Left renal pelvis (tissue), 4 donors: ENCODE measurements at places on chromosomes 7 and 10.

- no peak for DNase-seq
Measured at GRCh38 chr10:132422903-132423825, 26.2 kb downstream of the PWWP2B start.

- DNase-seq, result peak; percentile 39
Measured at GRCh38 chr7:104848138-104848990, 165.6 kb upstream of the KMT2E start.

GRCh38 chr7:41051062-41051461 lies 651.8 kb downstream of the INHBA start:
- no peak for DNase-seq

- no peak for DNase-seq
Measured at GRCh38 chr10:12594448-12594944, 245.1 kb downstream of the CAMK1D start.

DNA sequence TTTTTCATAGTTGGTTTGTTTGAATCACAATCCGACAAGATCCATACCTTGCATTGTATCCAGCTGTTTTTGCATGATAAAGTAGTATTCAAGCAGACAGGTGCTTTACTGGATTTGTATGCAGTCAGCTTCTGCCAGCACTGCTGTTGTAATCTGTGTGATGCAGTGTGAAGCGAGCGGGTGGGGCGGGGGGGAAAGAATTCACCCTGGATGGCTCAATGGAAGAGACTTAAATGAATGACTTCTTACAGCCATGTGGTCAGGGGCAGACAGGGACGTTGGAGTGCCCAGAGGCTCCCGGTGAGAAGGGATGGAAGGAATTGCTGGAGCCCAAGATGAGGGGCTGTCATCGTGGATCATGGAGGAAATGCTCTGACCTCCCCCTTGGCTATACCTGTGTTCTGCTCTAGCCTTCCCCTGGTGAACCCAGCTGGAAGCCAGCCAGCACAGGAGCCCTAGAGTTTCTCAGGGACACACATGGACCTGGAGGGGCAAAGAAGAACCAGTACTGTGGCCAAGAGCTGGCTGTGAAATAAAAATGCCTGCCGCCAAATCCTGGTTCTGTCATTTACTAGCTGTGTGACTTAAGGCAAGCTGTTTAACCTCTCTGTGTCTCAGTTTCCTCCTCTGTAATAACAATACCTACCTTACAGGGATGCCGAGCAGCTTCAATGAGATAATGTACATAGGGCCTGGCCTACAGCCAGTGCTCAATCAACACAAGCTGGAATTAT lies 14.1 kb downstream of the NFE2L3 start:
- no peak for DNase-seq

- DNase-seq, result no peak
Measured at GRCh38 chr10:541750-542371, 147.6 kb downstream of the DIP2C start.

GRCh38 chr7:155365146-155365874 lies 67.6 kb downstream of the INSIG1 start:
- no peak for DNase-seq

- no peak for DNase-seq
Measured at GRCh38 chr7:24152356-24152755, 131.6 kb upstream of the NPY start.

GRCh38 chr10:78864761-78865537 lies 203.8 kb upstream of the ZMIZ1 start:
- no peak for DNase-seq

DNA sequence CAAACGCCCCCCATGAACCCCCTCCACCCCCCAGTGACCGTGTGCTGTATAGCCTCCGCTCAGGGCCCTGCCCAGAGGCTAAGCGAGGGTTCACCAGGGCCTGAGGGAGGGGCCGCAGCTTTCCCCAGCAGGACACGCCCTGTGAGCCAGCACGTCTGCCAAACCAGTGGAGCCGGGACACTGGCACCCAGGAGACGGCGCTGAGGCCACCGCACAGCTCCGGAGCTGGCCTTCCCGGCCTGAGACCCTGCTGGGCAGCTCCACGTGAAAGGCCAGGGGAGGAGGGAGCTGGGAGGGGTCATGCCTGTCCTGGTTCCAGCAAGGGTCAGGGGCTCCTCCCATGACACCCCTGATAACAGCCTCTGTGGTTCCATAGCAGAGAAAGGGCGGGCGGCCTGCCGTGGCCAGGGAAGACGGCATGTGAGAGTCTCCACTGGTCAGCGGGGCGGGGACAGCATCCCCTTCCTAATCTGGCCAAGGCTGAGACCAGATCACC lies 278.3 kb downstream of the ELFN1 start:
- DNase-seq, result no peak

GRCh38 chr10:74652664-74653063 lies 173.7 kb upstream of the KAT6B start:
- no peak for DNase-seq

DNA sequence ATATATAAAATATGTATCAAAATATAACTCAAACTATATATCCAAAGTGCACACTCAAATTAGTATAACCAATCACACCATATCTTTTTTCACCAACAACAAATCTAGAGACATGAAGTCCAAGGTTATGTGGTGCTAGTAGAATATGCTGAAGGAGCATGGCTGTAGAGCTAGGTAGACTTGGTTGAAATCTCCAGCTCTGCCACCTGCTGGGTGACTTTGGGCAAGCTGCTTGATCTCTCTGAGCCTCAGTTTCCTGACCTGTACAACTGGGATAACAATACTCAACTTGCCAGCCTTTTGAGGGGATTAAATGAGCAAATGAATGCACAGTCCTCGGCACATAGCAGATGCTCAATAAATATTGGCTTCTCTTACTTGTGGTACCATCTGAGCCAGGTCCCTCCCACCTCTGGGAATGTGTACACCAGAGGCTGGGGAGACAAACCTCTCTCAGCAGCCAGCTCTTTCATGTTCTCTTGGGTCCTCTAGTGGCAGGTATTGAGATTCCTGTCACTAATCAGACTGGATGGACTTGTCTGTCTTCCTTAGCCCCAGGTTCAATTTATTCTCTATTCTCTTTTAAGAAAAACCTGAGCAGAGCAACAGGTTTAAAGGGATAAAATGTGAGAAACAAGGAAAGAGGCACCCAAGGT lies 94.3 kb upstream of the PDE1C start:
- DNase-seq, result no peak

- DNase-seq, result no peak
Measured at GRCh38 chr10:61992671-61993668, 91.5 kb downstream of the ARID5B start.
